Effector memory CD4-positive, alpha-beta T cell (primary cell): ENCODE measurements at places on chromosomes 2 and 18.

GRCh38 chr2:12935222-12935621 is 218.5 kb downstream of the TRIB2 start:
- no peak for DNase-seq

DNA sequence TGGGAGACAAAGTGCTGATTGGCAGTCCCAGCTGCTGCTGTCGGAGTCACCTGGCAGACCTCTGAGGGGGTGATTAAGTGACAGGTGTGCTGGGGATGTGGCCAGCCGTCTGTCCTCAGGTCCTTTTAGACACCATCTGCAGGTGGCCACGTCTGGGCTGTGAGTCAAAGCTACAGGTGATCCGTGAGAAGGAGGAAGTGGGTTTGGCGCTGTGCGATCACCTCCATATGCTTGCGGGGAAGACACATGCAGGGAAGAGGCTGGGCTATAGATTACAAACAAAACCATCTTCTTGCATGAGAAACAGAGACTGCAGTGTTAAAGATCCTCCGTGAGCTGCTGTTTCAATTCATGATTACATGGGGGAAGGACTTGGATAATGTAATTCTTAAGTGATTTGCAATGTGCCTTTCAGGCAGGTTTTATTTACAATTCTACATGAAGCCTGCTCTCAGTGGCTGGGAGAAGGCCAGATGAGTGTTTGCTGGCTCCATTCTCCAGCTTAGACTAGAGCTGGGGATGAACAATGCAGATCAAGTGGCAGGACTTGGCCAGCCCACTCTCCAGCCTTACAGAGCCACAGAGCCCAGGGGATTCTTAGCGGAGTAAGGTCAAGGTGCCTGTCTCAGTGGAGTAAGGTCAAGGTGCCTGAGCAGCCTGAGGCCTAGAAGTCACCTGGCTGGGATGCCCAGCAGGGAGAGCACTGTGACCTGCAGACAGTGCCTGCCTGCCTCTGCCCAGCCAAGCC is 87.8 kb downstream of the LYPD1 start:
- no peak for DNase-seq

GRCh38 chr18:11570073-11570588 is 39.3 kb upstream of the SLC35G4 start:
- DNase-seq = no peak

DNA sequence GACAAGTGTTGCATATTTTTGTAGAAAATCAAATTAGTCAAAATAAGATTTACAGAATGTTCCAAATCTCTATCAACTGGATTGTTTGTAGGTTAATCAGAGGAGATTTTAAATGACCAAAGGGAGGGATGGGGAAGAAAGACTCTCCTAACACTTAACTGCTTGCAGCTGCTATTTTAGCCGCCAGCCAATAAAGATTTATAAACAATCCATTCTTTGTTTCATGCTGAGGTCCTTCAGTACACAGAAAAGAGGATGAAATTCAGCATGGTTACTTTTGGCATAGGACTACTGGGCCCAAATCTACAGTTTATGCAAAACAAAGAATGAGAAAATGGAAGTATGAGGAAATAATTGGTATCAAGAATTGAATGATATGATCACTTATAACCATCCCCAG is 86.4 kb upstream of the FN1 start:
- DNase-seq = no peak

GRCh38 chr2:2293527-2294089 is 37.5 kb downstream of the MYT1L start:
- DNase-seq = no peak

- DNase-seq = no peak
These were observed 3.0 kb downstream of the DAPL1 start for GRCh38 chr2:158797963-158798700.

- no peak for DNase-seq
These were observed 217.7 kb upstream of the SLC35G4 start for GRCh38 chr18:11391661-11392060.

DNA sequence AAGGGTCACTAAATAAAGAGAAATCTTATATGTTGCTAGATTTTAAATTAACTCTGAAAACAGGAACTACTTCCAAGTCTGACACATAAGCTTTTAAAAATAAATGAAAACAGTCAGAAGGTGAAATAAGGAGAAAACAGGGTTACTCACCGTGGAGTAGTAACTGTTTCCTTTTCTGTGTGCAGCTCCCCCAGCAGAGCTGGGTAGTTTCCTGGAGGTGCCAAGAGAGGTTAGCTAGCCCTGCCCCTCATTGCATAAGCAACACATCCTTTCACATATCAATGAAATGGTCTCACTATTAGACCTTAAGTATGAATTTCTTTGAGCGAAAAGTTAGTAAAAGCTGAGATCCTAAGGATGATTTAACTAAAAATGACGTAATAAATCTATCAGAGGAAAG is 54.0 kb upstream of the GPR75 start:
- no peak for DNase-seq

GRCh38 chr2:164969909-164970690 is 14.8 kb upstream of the SLC38A11 start:
- no peak for DNase-seq

DNA sequence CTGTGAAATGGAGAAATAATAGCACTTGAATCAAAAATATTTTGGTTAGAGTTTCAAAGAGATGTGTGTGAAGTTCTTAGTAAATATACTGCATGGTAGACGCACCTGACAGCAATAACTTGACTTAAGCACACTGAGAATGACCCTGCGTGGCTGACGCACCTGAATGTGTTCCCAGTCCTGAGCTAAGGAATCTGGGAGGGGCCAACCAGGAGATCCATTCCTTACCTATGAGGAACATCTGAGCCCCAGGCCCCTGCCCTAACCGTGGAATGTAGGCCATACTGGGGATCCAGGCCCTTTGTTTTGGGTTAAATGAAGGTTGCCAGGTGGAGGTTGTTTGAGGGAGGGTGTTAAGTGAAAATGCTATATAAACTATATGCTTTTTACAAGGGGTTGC is 284.4 kb downstream of the RBM43 start:
- no peak for DNase-seq

DNA sequence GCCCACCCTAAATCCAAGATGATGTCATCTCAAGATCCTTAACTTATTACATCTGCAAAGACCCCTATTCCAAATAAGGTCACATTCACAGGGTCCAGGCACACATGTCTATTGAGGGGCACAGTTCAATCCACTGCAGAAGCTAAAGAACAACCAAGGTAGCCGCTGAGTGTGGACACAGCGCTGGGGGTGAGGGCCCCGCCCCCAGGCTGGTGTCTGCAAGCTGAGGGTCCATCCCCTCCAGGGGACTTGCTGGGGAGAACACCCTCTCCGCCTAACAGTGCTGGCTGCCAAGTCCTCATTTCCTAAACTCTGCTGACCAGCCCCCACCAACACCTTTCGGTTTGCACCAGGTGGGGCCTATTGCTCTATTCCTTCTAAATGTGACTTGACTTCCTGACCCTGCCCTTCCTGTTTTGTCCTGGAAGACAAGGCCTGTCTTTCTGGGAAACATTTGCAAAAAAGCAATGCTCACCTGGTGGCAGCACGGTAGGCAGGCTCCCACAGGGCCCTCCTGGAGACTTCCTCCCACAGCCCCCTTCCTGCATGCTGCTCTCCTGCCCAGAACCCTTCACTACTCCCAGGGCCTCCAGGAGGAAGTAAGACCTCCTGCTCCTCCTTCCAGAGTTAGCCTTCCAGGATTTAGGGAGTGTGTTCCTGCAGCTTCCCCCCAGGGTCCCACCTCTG is 24.4 kb upstream of the TEX44 start:
- DNase-seq = no peak

DNA sequence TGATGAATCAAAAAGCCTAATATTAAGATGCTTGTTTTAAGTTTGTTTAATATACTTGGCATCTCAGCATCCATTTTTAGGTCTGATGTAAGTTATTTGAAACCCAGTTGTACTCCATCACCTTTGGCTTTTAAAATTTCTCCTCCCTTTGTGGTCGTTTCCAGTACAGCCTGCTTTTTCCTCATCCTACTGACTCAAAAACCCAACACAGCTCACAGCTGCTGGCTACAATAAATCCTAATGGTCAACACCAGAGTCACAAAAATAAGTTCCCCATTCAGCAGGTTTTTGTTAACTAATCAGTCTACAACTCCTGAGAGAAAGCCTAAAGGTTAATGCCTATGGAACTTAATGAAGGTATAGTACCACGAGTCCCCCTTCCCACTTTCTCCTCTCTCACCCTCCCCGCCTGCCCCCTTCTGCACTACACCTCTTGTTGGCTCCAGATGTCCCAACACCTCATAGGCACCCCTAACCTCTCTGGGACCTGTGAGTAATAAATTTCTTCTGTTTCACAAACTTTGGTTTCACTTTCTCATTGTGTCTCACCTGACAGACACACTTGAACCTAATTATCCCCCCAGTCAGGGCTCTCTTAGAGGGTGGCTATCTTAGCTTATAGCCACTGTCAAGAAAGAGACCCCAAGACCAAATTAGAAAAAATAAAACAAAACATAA is 148.6 kb downstream of the GALNT1 start:
- DNase-seq = no peak

DNA sequence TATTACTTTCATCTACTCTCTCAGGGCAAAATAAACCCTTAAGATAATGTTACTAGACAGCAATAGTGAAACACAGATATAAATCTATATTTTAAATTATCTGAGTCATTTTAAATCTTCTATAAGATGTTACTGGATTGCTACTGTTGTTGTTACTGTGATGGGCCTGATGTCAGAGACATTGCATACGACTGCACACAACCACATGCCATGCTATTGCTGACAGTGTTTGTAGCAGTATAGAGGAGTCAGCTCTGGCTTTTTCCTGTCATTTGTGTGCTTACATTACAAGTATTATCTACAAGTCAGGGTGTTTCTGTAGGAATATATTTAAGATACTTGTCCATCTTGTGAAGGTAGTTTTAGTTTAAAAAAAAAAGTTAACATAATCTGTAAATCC is 63.9 kb downstream of the CCDC148 start:
- DNase-seq = no peak

GRCh38 chr18:8749492-8749891 is 44.1 kb downstream of the MTCL1 start:
- no peak for DNase-seq

DNA sequence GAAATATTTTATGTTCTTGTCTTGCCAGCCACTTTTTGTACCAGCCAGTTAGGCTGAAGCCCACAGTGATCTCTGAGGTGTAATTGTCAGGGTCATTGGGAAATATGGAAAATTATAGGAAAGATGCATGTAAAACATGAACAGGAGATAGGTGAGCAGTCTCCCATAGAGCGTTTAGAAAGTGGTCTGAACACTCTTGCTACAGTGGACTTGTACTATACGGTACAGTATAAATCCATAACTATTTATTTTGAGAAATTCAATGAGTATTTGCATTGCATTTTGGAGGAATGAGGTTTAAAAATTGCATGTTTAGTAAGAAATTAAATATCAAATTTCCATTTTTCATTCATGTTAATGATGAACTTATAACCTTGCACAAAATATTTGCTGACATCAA is 20.8 kb upstream of the MAP4K4 start:
- DNase-seq = no peak
